ENCODE measurements at places on chromosomes 5 and 9. TPM values are rescaled to one million over a fixed set of nuclear protein-coding genes. Genes with fewer than 3 reads are reported as not detected.

DNA sequence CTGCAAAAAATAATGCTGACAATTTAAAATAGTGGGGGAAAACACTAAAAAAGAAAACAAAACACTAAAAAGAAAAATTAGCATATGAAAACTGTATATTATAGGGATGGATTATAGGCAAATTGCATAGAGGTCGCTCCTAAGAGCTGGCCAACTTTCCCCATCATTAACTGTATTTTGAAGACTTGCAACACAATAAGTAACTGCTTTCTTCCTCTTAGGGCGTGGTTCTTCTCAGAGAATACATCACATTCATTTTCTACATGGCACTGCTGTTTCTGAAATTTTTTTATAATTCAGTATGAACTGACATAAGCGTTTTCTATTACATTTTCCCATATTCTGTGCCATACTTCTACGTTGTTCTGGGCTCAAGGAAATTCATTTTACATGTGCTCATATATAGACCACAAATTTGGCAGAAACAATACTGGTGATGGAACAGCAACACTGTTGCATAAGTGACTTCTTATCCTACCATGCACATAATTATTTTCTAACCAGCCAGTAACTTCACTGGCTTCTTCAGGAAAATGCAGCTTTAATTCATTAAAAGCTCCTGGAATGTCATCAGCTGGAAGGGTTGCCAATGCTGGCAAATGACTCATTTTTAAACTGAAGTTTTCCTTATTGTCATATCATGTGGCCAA, 171.2 kb upstream of the DMAC1 start:
- no peak for DNase-seq

GRCh38 chr9:128428644-128429512, 8.2 kb downstream of the CERCAM start:
- no peak for DNase-seq

GRCh38 chr9:105218673-105219072, 25.8 kb upstream of the SLC44A1 start:
- DNase-seq, result no peak

DNA sequence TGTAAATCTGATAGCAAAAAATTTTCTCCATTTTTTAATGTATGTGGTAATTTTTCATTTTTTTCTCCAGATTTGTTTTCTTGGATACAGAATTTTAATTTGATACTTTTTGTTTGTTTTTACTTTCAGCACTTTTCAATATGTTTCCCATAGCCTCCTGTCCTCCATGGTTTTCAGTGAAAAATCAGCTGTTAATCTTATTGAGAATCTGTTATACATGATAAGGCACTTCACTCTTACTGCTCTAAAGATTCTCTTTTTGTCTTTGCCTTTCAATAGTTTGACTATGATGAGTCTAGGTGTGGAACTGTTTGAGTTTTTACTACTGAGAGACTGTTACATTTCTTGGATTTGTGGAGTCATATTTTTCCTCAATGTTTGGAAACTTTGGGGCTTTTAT, 455.7 kb upstream of the NUDT12 start:
- DNase-seq, result no peak

- no peak for DNase-seq
These were observed 370.3 kb upstream of the IRX1 start for GRCh38 chr5:3225201-3225960.

- no peak for DNase-seq
These were observed 42.7 kb downstream of the PTPN3 start for GRCh38 chr9:109455391-109455790.

- no peak for DNase-seq
These were observed 37.2 kb upstream of the TTC39B start for GRCh38 chr9:15344191-15344590.

DNA sequence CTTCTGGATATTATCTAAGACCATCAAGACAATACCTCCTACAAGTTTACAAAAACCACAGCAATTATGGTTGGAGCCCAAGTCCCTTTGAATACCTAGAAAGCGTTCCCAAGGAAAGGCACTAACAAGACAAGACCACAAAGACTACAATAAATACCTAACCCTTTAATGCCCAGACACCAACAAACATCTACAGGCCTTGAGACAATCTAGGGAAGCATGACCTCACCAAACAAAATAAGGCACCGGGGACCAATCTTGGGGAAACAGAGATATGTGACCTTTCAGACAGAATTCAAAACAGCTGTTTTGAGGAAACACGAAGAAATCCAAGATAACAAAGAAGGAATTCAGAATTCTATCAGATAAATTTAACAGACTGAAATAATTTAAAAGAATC, 37.8 kb downstream of the OXCT1 start:
- DNase-seq, result no peak

Gene FCN2
- total RNA-seq, result not detected

Gene SAXO1
- not detected for total RNA-seq

Gene CCDC183
- under 0.01 TPM for total RNA-seq

Gene IFNA21
- not detected for total RNA-seq

Data from bronchial epithelial cell (primary cell).